Left renal pelvis (tissue), 4 donors: ENCODE measurements at places on chromosomes 2 and 18.

DNA sequence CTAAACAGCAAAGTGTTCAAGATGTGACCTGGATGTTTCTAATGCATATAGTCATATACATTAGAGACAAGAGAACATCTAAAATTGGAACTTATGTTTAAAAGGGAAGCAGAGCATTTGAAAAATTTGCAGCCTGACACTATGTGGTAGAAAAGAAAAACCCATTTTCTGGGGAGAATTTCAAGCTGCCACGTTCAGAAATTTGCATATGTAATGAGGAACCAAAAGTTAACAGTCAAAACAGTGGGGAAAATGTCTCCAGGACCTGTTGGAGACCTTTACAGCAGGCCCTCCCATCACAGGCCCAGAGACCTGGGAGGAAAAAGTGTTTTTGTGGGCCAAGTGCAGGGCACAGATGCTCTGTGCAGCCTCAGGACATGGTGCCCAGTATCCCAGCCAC, 8.2 kb upstream of the TMEM18 start:
- no peak for DNase-seq

- DNase-seq = no peak
These were observed 196.7 kb upstream of the SIX2 start for GRCh38 chr2:45205985-45206384.

DNA sequence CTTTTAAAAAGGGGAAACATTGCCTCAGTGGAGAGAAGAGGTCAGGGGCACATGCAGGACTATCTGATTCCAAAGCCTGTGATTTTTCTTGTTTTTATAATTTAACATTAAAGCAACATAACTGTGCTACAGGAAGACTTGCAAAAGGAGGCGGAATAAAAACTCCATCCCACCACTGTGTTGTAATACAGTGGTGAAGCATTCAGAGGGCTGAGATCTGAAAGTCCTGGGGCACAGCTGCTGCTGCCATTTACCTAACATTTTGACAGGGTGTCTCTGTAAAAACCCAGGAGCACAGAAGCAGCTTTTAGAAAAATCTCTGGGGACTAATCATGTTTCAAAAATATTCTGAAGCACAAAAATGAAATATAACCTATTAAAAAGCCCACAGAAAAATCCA, 97.6 kb downstream of the GRB14 start:
- no peak for DNase-seq

DNA sequence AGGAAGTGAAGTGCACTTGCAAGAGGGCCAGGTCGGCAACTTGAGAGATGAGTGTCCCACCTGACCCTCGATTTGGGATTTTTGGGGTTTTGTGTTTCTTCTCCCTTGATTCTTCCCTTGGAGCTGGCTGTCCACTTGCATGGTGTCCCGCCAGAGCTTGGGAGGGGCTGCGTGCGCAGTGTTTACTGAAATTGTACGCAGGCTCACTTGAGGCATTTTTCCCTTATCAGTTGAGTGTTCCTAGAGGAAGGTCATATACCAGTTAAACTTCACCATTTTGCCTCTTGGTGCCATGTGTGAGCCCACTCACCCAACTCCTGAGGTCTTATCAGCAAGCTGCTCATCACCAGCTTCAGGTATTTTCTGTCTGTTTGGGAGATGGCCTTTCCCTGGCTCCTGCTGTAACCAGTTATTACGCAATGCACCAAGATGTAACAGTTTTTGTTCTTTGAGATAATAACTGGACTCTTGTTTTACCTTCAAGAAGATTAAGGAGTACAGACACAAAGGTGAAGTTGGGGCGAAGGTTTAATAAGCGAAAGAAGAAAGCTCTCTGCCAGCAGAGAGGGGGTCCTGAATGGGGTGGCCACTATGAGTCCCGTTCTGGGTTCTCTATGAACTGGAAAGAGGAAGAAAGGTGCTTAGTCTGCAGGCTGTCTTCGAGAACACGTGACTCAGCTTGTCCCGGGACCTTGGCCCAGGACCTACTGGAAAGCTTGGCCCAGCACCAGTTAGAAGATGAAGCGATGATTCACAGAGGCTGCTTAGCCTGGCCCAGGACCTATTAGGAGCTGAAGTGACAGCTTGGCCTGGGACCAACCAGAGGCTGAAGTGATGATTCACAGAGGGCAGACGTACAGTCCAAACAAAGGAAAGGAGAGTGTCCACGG, 21.5 kb upstream of the TXNL4A start:
- no peak for DNase-seq

GRCh38 chr2:214410918-214411554, at the start of gene VWC2L:
VWC2L (plus strand) TSS chr2:214411054; CDS start chr2:214414194, 3,140 bp downstream.
- DNase-seq = peak; percentile 74

DNA sequence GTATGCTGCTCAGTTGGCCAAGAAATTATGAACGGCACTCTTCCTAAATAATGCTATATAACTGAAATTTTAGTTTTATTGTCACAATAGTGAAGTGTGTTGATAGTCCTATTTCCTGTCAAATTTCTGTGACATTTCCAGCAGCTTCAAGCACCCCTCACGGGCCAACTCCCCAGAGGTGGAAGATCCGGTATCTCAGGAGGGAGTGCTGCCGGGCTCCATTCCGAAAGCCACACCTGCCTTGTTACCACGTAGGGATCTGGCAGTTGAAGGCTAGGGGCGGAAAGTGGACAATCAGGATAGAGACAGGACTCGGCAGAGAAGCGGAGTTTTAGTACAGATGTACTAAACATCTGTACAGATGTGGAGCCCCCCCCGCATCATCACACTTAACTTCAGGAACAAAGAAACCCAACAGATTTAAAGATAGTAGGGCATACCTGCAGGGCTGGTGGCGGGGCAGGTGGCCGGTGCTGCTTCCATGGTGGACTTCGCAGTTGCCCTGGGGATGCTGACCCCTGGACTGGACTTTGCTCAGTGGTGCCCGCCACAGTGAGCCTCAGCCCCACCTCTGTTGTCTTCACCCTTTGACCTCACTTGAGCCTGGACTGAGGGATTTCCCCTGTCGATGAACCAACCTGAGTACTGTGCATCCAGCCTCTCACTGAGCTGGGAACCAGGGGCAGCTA, 22.3 kb downstream of the ASAP2 start:
- DNase-seq = no peak

GRCh38 chr2:64311191-64311910, 142.6 kb upstream of the LGALSL start:
- no peak for DNase-seq

GRCh38 chr2:71532327-71532726, 79.0 kb downstream of the DYSF start:
- DNase-seq = no peak

GRCh38 chr2:75751824-75752468, 41.2 kb upstream of the GCFC2 start:
- no peak for DNase-seq

DNA sequence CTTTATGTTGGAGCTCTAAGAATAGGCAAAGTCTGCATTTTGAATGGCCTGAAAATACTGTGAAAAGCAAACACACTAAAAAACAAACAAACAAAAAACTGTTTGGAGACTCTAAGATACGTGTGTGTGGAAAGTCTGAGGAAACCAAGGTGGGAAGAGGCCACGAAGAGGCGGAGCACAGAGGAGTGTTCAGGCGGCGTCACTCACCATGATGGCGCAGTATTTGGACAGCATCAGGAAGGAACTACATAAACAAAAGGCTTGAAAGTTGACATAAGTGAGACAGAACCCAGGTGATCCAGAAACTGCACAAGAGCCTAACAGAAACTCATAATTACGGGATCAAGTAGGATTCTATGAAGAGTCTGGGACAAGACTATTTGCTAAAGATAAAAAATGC, 50.8 kb upstream of the SOS1 start:
- no peak for DNase-seq

DNA sequence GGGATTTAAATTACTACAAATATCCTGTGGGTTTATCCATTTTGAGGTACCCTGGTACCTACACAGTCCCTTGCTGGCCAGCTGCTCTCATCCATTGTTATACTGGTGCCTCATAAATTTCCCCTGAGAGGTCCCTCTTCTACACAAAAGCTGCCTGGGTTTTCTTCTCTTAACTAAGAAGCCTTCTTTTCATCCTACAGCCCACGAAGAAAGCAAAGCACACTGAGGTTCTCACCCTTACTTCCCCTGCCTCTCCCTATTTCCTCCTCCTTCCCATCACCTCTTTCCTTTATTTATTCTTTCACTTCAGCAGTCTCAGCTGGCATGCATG, 154.9 kb downstream of the CSRNP3 start:
- no peak for DNase-seq

- DNase-seq = no peak
These were observed 470.4 kb upstream of the ACVR2A start for GRCh38 chr2:147374423-147374811.

DNA sequence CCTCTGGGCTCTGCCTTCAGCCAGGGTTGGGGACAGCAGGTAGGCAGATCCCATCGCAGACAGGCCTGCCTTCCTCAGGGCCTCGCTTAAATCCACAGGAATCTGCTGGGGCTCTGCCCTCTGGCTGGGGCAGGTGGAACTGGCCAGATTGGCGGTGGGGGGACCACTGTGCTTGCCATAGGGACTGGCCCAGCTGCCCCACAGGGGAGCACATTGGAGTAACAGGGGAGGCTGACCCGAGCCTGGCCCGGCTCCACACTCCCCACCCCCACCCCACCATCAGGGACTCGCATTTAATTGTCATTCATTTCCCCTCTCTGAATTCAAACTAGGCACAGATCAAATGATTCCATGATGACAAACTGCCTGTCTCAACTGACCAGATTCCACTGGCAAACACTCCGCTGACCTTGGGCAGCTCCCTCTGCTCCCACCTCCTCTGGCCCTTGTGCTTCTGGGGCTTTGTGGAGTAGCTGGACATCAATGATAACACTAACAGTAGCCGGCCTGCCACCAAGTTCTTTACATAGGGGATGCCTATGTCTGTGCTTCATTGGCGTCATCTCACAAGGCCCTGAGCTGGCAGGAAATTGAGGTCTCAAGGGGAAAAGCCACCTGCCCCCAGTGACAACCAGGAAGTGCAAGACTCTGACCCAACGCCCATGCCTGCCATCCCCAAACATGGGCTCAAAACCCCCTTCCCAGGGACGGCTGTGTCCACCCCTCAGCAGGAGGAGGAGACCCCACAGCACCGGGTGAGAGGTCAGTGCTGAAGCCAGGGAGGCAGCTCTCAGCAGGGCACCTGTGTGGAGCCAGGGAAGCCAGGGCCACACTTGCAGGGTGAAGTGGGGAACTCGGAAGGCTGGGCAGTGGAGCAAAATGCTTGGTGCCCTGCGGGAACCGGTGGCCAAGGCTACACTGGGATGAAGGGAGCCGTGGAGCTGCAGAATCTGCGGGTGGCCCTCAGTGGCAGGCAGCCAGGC, 2.1 kb upstream of the B3GNT7 start:
- DNase-seq = no peak

DNA sequence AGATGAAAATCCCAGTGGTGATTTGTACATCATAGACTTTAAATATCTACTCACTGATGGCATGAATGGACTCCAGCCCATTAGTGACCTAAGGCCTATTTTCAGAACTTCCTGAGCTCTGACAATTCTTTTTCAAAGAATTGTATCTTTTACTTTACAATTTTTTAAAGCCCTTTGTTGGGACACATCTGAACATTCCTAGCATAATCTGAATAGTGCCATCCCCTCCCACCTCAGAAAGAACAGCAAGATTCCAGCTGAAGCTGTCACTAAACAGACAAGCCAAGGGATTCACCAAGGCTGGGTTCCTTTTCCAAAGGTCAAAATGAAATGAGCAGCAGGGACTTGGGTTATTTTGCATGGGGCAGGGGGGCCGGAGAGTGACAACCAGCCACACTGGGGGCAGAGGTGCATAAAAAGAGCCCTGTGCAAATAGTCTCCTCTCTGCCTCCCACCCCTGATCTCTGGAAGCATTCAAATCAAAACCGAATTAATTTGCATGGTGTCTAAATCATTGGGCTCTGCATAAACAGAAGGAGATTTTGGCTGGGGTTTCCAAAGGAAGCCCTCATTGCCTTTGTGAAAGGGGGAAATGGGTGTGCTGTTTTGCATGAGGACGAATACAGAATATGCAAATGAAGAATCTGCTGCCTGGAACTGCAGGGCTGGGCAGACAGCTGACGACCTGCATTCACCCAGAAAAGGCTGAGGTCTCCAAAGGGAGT, 17.2 kb downstream of the EPHA4 start:
- no peak for DNase-seq

GRCh38 chr2:156430980-156431358, 5.2 kb upstream of the GPD2 start:
- DNase-seq = no peak

- DNase-seq = no peak
These were observed 198.5 kb upstream of the HDAC4 start for GRCh38 chr2:239599299-239599698.

DNA sequence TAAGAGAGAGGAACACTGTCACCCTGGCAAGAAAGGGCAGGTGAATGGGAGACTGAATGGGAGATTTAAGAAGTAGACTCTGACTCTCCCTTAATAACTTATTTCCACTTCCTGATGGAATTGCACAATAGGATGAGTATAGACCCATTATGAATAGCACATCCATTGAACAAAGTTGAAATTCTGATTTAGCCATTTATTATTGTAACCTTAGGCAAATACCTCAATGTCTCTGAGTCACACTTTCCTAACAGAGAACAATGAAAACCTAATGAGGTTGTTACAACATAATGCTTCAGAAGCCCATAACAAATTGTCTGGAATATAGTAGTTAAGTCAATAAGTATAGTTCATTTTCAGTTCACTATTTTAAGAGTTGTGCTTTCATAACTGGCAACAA, 78.9 kb downstream of the NRXN1 start:
- DNase-seq = no peak

DNA sequence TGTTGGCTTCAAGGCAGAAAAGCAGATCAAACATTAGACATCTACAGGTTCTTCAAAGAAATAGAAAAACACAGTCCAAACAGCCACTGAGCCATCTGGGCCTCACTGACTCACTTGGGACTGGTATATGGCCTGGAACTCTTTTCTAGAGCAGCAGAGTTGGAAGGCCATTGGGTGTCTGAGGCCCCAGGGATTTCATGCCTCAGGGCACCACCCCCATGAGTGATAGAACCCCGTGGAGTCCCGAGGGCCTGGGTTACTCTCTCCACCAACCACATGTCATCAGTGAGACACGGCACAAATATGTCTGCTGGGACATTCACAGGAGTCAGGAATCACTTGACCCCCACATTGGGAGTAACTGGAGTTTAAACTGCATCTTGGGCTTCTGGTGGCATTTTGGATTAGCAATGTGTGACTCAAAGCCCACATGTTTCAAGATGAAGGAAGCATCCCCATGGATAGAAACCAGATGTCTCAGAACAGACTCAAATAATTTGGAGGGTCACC, 44.0 kb downstream of the CAPN13 start:
- DNase-seq = no peak

GRCh38 chr2:28342081-28342967, 50.3 kb upstream of the FOSL2 start:
- DNase-seq = no peak

- no peak for DNase-seq
These were observed 416.8 kb downstream of the LRATD1 start for GRCh38 chr2:15049096-15049993.
